ENCODE measurements at places on chromosomes 3 and 15.

DNA sequence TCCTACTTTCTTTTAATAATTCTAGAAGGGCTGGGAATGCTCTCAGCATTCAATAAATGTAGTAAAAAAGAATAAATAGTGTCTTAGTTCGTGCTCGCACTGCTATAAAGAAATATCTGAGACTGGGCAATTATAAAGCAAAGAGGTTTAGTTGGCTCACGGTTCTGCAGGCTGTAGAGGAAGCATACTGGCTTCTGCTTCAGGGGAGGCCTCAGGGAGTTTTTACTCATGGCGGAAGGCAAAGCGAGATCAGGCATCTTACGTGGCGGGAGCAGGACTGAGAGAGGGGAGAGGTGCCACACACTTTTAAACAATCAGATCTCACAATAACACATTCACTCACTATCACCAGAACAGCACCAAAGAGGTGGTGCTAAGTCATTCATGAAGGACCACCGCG is 103.0 kb upstream of the UBE2E2 start:
- no peak for DNase-seq

GRCh38 chr3:184727357-184728009 is 15.6 kb upstream of the MAGEF1 start:
- DNase-seq: peak; percentile 79

DNA sequence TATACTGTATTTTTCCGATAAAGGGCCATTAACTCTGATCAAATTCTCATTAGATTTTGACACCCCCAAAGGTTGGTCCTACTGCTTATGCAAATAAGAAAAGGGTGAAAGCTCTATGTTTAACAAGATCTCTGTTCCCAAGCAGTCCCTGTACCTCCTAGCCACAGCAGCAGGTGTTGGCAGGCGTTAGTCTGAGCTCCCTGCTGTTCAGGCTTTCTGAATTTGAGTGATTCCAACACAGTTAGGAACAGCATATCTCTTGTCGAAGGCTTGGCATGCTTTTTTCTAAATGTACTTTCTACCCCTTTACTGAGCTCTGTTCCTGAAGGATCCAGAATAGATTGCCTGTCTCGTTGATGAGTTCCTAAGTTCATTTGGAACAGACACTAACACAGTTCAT is 42.3 kb downstream of the MITF start:
- no peak for DNase-seq

GRCh38 chr3:141386126-141386488 is 17.8 kb downstream of the ZBTB38 start:
- no peak for DNase-seq

Measured in germinal center (tissue), 1 donor.